ENCODE measurements at places on chromosomes 1 and 21. TPM values are rescaled to one million over a fixed set of nuclear protein-coding genes. Genes with fewer than 3 reads are reported as not detected.

- no peak for DNase-seq
Measured at GRCh38 chr1:230621324-230622030, 20.8 kb upstream of the COG2 start.

DNA sequence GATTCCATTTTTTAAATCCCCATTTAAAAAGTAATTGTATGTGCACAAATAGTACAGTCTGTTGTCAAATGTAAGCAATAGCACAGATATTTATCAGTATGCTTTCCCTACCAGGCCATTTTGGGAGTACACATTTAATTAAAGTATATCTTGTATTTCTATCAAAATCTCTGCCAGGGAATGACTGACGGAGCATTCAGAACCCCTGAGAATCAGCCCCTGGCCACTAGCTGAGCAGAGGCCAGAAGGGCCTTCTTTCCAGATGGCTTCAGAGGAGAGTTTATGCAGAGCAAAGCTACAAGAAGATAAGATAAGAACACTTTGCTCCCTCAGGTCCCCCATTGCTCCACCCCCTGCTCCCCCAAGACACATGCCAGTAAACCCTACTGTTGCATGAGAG lies 99.9 kb upstream of the PROX1 start:
- DNase-seq, result no peak

The TAS1R1 gene
- polyA plus RNA-seq, result 0.16 TPM

GRCh38 chr1:34885405-34886247 lies 26.1 kb upstream of the SMIM12 start:
- no peak for DNase-seq

The ACTL8 gene
- 0.07 TPM for polyA plus RNA-seq

The PEF1 gene
- 111 TPM for polyA plus RNA-seq

DNA sequence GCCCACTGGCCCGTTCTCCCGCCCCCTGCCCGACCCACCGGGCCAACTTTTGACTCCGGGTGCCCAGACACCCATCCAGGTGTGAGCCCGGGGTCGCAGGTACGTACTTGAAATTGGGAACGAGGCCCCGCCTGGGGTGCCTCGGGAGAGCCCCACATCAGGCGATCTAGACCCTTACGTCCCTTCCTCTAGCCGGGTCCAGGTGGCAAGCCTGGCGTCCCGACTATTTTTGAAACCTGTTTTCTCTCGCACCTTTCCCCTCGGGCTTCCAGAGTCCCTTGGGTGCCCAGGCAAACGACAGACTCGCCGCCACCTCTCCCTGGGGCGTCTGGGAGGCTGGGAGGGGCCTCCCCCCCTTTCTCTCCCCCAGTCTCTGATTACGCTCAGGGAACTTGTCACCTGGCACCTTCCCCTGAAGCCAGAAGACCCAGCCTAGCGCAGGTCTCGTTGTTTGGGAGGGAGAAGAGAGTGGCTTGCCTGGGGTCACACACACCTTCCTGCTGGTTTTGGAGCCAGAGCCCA lies 898 bp downstream of the LDLRAP1 start:
- DNase-seq, result no peak

DNA sequence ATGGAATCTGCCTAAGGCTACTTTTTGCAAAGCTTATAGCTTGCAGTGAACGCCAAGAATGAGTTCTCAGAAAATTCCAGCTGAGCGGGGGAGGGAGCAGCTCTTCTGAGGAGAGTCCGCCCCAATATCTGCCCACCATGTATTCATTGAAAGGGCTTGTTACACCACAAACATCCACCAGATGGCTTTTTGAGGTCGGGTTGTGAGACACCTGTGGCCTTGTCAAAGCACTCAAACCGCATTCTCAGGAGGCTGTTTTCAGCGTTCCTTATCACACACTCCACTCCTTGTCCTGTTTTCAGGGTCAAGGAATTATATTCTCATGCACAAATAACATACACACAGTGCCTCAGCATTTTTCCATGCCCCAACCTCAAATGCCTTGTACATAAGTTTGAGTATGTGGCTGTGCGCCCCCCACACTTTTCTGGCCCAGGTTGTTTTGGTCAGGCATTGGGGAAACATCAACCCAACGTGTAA lies 3.9 kb upstream of the C4BPB start:
- no peak for DNase-seq

The LAMB3 gene
- 2.4 TPM for polyA plus RNA-seq

The TMEM50B gene
- polyA plus RNA-seq, result 23.5 TPM

The SEC16B gene
- 0.98 TPM for polyA plus RNA-seq

GRCh38 chr1:231778009-231778719 lies 151.6 kb downstream of the DISC1 start:
- no peak for DNase-seq

The ITGB2 gene
- polyA plus RNA-seq, result not detected

The GPR153 gene
- 6.3 TPM for polyA plus RNA-seq

- no peak for DNase-seq
Measured at GRCh38 chr1:1597275-1597930, 2.5 kb downstream of the FNDC10 start.

DNA sequence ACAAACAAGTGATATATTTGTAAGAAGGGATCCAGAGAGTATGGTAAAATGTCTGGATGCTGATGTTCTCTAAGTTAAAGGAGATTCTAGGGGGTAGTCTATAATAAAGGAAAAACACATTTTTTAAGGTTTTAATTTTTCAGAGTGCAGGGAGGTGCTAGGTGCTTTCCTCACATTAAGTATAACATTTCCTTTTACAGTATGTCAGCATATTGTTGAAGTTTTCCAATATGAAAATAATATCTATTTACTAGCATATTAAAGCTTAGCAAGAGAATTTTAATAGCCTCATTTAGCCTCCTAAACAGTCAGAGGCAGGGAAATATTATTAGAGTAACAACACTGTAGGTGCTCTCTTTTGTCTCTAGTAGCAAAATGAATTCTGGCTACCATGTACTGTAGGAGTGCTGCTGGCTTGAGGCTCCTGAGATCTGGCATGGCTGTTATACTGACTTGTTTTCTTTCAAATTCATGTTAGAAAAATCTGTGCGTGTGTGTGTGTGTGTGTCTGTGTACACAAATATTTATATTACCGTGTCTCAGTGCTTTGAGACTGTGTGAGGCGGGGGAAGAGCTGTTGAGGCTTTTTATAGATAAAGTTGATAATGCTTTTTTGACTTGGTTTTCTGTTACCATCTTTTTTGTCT lies 71.0 kb downstream of the POU2F1 start:
- no peak for DNase-seq

The MATN1 gene
- polyA plus RNA-seq, result 0.13 TPM

GRCh38 chr1:237258871-237259270 lies 216.9 kb downstream of the RYR2 start:
- DNase-seq, result no peak

GRCh38 chr1:170568197-170568596 lies 36.2 kb downstream of the GORAB start:
- no peak for DNase-seq

The CELA2A gene
- not detected for polyA plus RNA-seq

The TMEM61 gene
- polyA plus RNA-seq, result not detected

The HLCS gene
- polyA plus RNA-seq, result 16.9 TPM

DNA sequence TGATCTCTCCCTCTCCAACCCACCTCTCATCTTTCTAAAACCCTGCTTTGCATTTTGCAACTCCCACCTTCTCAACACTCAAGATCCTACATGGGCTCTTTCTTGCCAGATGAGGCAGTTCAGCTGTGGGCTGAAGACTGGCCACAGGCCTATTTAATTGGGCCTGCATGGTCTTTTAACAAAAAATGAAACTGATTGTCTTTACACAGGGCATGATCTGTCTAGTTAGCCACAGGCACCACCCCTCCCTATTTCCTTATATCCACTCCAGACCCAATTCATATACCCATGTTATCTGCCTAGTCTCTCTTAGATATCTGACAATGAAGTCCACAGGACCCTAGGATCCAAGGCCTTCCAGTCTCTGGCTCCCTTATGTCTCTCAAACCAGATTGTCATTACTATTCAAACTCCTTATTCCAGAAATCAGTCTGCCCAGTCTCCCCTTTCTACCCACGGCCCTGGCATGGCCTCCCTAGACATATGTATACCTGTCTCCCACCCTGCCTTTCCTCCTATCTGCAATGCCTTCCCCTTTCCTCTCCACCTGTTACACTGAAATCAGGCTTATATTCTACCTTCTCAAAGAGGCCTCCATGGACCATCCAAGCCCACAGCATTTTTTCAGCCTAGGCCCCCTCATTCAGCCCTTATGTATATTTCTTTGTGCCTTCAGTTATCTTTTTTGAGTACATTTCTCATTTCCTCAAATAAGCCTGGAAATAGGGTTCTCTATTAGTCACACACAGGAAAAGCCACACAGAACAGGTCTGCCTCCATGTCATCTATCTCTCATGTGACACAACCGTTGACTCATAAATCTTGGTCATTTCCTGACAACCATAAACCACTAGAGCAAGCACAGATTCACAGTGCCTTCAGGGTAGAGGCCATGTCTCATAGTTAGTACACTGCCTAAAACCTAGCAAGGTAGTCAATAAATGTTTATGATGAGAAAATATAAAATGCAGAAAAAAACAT lies 39.0 kb downstream of the LPAR3 start:
- DNase-seq, result no peak

- DNase-seq, result no peak
Measured at GRCh38 chr1:25168193-25169071, 63.9 kb downstream of the SYF2 start.

The CD101 gene
- polyA plus RNA-seq, result not detected

The FGR gene
- polyA plus RNA-seq, result not detected

GRCh38 chr1:57727121-57727520 lies 303.3 kb upstream of the DAB1 start:
- DNase-seq, result no peak

DNA sequence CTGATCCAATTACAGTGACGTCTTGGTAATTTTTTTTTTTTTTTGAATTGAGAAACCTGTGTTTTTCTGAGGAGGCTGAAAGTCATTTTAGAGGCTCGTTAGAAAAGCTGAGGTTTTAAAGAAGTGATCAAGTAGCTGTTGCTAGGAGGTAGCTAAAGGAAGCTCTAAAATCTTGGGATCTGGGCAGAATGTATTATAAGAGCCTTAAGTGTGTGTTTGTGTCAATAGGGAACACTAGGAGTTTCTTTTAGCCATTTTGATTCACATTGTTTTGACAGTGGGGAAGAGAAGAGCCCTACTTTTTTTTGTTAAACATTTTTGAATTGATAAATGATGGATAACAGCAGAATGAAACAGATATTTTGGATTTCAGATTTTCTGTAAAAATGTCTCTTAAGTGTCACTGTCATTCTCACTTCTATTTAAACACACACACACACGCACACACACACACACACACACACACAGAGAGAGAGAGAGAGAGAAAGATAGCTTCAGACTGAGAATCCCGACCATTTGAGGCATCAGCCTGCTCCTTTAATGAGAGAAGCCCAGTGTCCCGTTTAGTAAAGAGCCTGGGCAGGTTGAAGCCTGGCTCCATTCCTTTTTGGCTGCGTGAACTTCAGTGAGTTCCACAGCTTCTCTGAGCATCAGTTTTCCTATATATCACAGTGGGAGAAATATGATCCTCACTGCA lies 79.1 kb upstream of the GPR88 start:
- no peak for DNase-seq

DNA sequence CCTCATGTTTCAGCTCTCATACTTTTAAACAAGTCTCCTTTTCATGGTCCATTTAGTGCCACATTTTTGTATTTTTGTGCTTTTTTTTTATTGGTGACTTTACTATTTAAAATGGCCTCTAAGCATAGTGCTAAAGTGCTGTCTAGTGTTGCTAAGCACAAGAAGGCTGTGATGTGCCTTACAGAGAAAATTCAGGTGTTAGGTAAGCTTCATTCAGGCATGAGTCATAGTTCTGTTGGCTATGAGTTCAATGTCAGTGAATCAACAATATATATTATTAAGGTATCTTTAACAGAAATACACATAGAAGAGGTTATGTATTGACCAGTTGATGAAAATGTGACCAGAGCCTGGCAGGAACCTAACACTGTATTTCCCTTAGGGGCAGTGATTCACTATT lies 12.8 kb upstream of the FUBP1 start:
- no peak for DNase-seq

The ZSWIM5 gene
- polyA plus RNA-seq, result 0.07 TPM

GRCh38 chr1:61089741-61090140 lies 7.4 kb downstream of the NFIA start:
- no peak for DNase-seq

The ADORA1 gene
- 2.4 TPM for polyA plus RNA-seq

DNA sequence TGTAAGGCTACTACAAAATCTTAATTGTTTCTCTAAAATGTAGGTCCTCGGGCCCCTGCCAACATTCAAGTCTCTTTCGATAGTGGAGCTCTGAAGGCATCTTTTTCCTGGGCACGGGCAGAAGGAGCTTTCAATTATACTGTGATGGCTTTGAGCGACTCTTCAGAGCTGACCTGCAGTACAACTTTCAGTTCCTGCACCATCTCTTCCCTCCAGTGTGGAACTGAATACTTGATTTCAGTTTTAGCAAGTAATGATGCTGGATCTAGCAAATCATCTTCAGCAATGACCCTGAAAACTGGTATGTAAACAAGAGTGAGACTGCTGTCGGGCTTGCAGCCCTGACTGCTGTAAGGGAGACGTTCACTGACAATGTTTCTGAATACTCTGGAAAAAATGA lies 9.6 kb downstream of the FNDC7 start:
- no peak for DNase-seq

DNA sequence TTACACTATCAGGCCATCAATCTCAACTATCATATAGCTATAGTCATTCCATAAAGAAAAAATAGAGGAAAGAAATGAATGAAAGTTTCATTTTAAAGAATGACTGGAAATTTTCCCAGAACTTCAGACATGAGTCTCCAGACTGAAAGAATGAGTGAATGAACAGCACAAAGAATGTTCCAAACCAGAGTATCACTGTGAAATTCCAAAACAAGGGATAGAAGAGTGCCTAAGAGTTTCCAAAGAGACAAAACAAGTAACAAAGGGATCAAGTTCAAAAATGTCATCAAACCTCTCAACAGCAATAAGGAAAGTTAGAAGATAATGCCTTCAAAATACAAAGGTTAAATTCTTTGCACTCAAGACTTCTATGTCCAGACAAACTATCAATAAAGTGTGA lies 114.9 kb downstream of the DENND1B start:
- no peak for DNase-seq

The HMCN1 gene
- 16.2 TPM for polyA plus RNA-seq

GRCh38 chr1:232570007-232570406 lies 59.9 kb downstream of the SIPA1L2 start:
- DNase-seq, result no peak

The RFX5 gene
- polyA plus RNA-seq, result 25.5 TPM

The LHX8 gene
- polyA plus RNA-seq, result 0.05 TPM

GRCh38 chr1:177301425-177302124 lies 130.8 kb downstream of the BRINP2 start:
- no peak for DNase-seq

GRCh38 chr21:29313662-29314408 lies 15.1 kb downstream of the BACH1 start:
- no peak for DNase-seq

- DNase-seq, result no peak
Measured at GRCh38 chr1:109277434-109278204, 5.3 kb downstream of the PSRC1 start.

DNA sequence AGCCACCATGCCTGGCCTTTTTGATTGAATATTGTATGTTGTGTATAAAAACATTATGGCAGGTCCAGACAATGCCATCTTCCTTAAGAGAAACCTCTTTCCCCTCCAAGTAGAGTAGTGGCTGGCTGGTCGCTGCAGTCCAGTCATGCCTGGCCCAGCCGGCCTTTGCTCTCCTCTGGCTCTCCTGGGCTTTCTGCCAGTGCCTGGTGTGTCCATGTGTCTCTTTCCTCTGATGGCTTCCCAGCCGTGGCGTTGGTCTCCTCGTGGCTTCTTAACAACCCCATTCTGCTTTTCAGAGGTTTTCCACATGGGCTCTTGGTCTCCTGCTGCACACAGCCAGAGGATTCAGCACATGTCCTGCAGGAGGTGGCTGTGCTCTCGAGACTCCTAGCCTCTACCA lies 58.7 kb downstream of the DIP2A start:
- no peak for DNase-seq

- peak; percentile 65 for DNase-seq
Measured at GRCh38 chr1:145858901-145859490, at the start of gene PIAS3. Gene PIAS3, minus strand, starts transcription at chr1:145859081. Its CDS starts 91 bp downstream, at chr1:145858990.
